Activated naive CD4-positive, alpha-beta T cell treated with Interleukin-2 at 50 U/mL for 16 hours (primary cell): ENCODE measurements at places on chromosomes 5 and 9.

DNA sequence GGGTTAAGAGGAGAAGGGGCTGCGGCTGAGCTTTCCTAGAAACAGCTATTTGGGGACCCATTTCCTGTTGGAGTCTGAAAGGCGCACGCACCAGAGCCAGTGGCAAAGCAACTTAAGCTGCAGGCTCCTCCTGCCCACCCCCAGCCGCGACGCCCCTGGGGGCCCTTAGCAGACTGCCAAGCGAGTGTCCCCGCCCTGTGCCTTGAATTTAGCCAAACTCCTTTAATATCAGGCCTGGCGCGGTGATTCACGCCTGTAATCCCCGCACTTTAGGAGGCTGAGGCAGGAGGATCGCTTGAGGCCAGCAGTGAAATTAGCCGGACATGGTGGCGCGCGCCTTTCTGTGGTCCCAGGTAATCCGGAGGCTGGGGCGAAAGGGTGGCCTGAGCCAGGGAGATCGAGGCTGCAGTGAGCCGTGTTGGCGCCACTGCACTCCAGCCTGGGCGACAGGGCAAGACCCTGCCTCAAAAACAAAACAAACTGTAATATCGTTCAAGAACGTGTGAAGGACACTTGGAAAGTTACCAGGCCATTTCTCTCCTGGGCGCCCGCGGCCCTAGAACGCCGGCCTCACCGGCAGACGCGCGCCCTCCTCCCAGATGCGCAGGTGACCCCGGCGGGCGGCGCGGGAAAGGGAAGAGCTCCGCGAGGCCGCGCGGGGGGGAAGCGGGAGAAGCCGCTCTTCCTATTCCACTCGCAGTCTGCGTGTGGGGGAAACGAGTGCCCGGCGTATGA is 1.0 kb upstream of the F2R start:
- peak; percentile 34 for DNase-seq

- DNase-seq = no peak
Observed at GRCh38 chr5:111756581-111757354, at the start of gene NREP. TSS of gene NREP (minus strand) at chr5:111757194. CDS start at chr5:111755772, 1,422 bp downstream.

GRCh38 chr9:107467416-107467815 is 22.2 kb downstream of the KLF4 start:
- DNase-seq = no peak

GRCh38 chr5:177452688-177453638 is 6.3 kb downstream of the PRR7 start:
- DNase-seq = no peak

- no peak for DNase-seq
Observed at GRCh38 chr5:5134107-5134506, 6.0 kb upstream of the ADAMTS16 start.

DNA sequence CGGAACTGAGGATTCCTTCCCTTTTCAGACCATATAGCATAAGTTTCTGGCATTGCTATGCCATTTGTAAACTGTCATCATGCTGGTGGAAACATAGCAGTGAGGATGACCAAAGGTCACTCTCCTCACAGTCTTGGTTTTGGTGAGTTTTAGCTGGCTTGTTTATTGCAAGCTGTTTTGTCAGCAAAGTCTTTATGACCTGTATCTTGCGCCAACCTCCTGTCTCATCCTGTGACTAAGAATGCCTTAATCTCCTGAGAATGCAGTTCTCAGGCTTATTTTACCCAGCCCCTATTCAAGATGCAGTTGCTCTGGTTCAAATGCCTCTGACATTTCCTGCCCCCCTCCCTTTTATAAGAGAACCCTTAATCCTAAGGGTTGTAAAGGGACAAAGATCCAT is 26.7 kb upstream of the GRIA1 start:
- DNase-seq = no peak

DNA sequence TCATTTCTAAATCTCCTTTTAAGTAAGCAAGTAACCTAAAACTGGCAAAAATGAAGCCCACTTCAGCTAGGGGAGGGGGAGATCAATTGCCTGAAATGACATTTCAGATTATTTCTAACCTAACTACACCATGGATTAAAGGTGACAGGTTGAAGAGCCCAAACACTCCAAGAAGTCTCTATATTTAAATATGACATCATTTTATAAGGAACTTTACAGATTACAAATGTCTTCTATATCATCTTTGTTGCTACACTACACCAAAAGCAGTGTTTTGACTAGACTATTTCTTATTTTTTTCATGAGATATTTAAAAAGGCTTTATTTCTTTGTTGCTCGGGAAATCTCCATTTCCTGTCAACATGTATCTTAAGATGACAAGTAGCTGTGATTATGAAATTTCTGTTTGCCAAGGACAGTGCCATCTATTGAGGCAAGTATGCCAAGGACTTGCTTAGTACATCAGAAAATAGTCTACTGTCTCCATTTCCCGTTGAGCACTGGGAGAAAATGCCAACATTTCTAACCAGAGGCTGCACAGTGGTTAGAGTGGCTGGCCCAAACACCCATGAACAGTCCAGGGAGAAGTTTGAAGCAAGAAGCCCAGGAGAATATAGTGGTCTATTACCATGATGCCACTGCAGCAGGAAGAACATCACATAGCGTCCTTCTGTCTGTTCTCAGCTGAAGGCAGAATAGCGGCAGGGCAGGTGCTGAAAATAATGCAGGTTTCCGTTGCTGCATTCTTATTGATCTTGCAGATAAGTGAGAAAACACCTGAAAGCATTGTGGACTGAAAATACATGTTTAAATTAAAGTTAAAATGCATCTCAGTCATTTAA is 93.4 kb upstream of the ITGA2 start:
- no peak for DNase-seq

- DNase-seq = no peak
Observed at GRCh38 chr5:84433461-84433860, 48.8 kb upstream of the EDIL3 start.
